ENCODE measurements at places on chromosomes 1 and 21. TPM values are rescaled to one million over a fixed set of nuclear protein-coding genes. Genes with fewer than 3 reads are reported as not detected.

RAP1GAP gene
- 61.8 TPM for total RNA-seq

TMEM240 gene
- total RNA-seq, result 3.6 TPM

OR10Z1 gene
- total RNA-seq, result not detected

AQP10 gene
- not detected for total RNA-seq

NOTCH2 gene
- 35.5 TPM for total RNA-seq

CD164L2 gene
- total RNA-seq, result not detected

OLFM3 gene
- total RNA-seq, result not detected

PRAMEF13 gene
- total RNA-seq, result not detected

ETS2 gene
- total RNA-seq, result 186 TPM

ZNF683 gene
- total RNA-seq, result not detected

GRCh38 chr1:6794164-6794563, 8.9 kb downstream of the CAMTA1 start:
- H3K27ac ChIP-seq, result no peak overlapping the region
- H3K27me3 ChIP-seq, result no peaks in the 10 kb centered on the region
- no peak for DNase-seq

DNA sequence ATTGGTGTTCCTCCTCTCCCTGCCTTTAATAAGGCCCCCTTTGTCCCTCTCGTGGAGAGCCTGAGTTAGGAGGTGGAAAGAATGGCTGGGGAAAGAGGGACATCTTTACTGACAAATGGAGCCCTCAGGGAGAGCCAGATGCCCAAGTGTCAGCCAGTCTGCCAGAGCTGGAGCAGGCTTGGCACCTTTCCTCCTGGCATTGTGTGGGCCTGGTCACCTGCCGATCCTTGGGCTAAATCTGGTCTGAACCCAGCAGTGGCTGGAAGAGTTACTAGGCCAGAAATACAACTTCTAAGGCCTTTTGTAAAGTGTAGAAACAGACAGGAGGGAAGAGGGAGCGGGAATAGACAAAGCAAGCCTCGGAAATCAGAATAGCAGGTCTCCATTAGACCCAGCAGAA, 24.9 kb downstream of the VANGL1 start:
- H3K27ac ChIP-seq, result no peak overlapping the region
- no peaks in the 10 kb centered on the region for H3K27me3 ChIP-seq
- H3K36me3 ChIP-seq, result no peaks in the 10 kb centered on the region
- DNase-seq, result no peak
- no peaks in the 10 kb centered on the region for H3K4me1 ChIP-seq

- H3K27ac ChIP-seq, result no peak overlapping the region
- peaks cover 3% of the 10 kb centered on the region for H3K4me1 ChIP-seq
- no peaks in the 10 kb centered on the region for H3K27me3 ChIP-seq
- no peaks in the 10 kb centered on the region for H3K36me3 ChIP-seq
- no peak overlapping the region for H3K4me3 ChIP-seq
- no peak for DNase-seq
Measured at GRCh38 chr1:211386921-211387320, 60.3 kb downstream of the TRAF5 start.

- H3K27ac ChIP-seq, result no peak overlapping the region
- no peak overlapping the region for H3K4me3 ChIP-seq
- H3K36me3 ChIP-seq, result no peaks in the 10 kb centered on the region
- no peak for DNase-seq
Measured at GRCh38 chr1:187987236-187987776, 1158.6 kb downstream of the PLA2G4A start.

- H3K4me1 ChIP-seq, result no peaks in the 10 kb centered on the region
- no peak overlapping the region for H3K4me3 ChIP-seq
- no peaks in the 10 kb centered on the region for H3K36me3 ChIP-seq
- DNase-seq, result no peak
- H3K27ac ChIP-seq, result no peak overlapping the region
- H3K27me3 ChIP-seq, result no peaks in the 10 kb centered on the region
Measured at GRCh38 chr1:207902566-207902965, 8.4 kb downstream of the CD34 start.

- peak overlapping the region; percentile 66 for H3K27ac ChIP-seq
- H3K27me3 ChIP-seq, result no peaks in the 10 kb centered on the region
- peaks cover 5% of the 10 kb centered on the region for H3K4me1 ChIP-seq
- DNase-seq, result peak; percentile 74
- no peaks in the 10 kb centered on the region for H3K36me3 ChIP-seq
Measured at GRCh38 chr1:204288021-204288588, 71.6 kb downstream of the PLEKHA6 start.

DNA sequence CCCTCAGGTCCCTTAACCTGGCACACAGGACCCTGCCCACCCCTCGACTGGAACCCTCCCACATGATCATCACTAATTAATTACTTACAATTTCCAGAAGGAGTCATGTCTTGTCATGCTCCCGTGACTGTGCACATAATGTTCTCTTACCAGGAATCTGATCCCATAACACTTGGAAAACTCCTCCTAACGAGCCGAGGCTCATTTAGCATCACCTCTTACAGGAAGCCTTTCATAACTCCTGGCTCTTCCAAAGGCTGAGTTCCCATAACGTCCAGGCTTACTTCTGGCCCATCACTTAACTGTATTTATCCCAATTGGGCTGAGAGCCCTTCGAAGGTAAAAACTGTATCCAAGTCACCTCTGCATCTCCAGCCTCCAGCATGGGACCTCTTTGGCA, 147.9 kb upstream of the JUN start:
- no peaks in the 10 kb centered on the region for H3K27me3 ChIP-seq
- peak overlapping the region; percentile 93 for H3K27ac ChIP-seq
- DNase-seq, result no peak
- H3K4me3 ChIP-seq, result no peak overlapping the region
- H3K4me1 ChIP-seq, result no peaks in the 10 kb centered on the region
- H3K36me3 ChIP-seq, result no peaks in the 10 kb centered on the region

DNA sequence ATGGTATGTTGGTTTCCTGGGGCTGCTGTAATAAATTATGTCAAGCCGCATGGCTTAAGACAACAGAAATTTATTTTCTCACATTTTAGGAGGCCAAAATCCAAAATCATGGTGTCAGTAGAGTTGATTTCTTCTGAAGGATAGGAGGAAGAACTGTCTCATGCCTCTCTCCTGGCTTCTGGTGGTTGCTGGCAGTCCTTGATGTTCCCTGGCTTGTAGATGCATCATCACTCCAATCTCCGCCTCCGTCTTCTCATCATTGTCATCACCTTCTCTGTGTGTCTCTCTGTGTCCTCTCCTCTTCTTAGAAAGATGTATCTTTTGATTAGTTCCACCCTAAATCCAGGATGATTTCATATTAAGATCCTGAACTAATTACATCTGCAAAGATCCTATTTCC, 124.7 kb upstream of the CTTNBP2NL start:
- H3K27me3 ChIP-seq, result no peaks in the 10 kb centered on the region
- H3K36me3 ChIP-seq, result no peaks in the 10 kb centered on the region
- DNase-seq, result no peak
- no peaks in the 10 kb centered on the region for H3K4me1 ChIP-seq

- no peak overlapping the region for H3K4me3 ChIP-seq
- H3K27ac ChIP-seq, result no peak overlapping the region
- H3K27me3 ChIP-seq, result no peaks in the 10 kb centered on the region
- no peak for DNase-seq
Measured at GRCh38 chr1:161890574-161890973, 124.5 kb downstream of the ATF6 start.

DNA sequence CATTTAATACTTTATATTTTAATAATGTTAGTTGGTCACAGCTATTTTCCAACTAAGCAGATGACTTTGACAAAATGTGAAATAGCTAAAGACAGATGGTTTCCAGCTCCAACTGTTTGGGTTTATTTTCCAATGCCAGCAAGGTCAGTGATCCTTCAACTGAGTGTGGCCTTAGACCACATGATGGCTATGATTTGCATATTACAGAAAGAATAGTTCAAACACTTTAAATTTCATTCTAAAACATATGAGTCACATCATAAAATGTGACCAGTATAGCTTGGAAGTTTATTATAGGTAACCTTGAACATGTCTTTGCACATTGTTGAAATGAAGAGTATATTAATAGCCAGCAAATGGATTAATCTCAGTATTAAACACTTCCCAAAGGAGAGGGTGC, 454.0 kb upstream of the C1orf87 start:
- H3K27me3 ChIP-seq, result no peaks in the 10 kb centered on the region
- DNase-seq, result no peak
- no peaks in the 10 kb centered on the region for H3K36me3 ChIP-seq
- no peak overlapping the region for H3K27ac ChIP-seq

DNA sequence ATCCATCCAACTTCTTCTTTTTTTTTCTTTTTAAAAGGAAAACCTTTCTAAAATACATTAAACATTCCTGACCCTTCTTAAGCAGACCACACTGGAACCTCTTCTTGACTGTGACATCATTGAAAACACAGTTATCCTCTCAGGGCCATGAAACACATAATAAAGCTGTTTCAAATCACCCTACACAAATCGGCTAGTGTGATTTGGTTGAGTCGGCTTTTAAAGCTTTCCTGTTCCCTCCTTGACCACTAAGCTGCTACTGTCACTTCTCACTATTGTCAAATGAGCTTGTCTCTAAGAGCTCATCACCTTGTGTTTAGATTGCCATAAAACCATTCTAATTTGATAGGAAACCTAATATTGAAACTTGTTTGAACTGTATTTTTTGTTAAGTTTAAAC, 5.9 kb downstream of the USP24 start:
- no peaks in the 10 kb centered on the region for H3K27me3 ChIP-seq
- DNase-seq, result no peak
- peaks cover 26% of the 10 kb centered on the region for H3K4me1 ChIP-seq
- H3K27ac ChIP-seq, result no peak overlapping the region

DNA sequence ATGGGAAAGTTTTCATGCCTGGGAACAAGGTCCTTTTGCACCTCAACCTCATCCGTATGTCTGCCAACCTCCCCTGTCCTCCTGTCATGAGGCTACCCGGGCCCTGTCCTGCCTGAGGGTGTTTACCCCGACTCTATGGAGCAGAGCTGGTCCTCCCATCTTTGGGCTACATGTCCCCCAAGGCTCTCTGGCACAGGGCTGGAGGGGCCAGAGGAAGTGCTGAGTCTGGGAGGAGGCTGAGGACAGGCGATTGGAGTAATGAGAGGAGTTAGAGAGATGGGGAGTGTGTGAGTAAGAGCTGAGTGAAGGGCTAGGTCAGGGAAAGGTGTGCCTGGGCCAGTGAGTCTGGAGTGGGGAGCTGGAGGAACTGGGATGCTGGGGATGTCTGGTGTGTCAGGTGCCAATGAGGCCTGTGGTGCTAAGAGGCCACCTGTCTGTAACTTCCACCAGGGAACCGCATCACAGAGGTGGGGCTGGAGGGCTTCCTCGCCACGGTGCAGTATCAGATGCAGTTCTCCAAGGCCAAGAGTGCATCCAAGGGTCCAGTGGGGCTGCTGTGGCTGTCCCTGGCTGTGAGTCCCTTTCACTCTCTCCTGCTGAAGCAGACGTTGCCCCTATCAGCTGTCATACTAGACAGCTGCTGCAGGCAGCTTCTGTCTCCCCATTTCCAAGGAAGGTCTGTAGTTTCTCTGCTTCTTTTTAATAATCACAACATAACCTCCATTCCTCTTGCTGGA, 11.7 kb downstream of the LRRC71 start:
- no peaks in the 10 kb centered on the region for H3K4me1 ChIP-seq
- no peak overlapping the region for H3K27ac ChIP-seq
- DNase-seq, result no peak
- no peak overlapping the region for H3K4me3 ChIP-seq

DNA sequence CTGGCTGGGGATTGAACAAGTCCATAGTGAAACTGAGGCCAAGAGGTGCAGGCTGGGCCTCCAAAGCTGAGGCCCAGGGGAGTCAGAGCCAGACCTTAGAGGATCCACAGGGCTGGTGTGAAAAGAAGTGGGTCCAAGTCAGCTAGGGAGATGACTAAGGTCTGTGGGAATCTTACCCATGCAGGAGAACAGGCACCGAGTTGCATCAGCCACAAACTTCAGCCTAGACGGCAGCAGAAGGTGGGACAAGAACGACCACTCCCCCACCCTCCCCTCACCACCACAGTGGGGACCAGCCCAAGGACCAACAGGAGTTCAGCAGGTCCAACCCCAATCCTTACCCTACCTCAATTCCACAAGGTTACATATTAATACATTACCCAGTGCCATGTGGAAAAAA, 282.3 kb downstream of the TTLL7 start:
- H3K4me1 ChIP-seq, result no peaks in the 10 kb centered on the region
- H3K27ac ChIP-seq, result no peak overlapping the region
- H3K4me3 ChIP-seq, result no peak overlapping the region
- no peaks in the 10 kb centered on the region for H3K36me3 ChIP-seq

GRCh38 chr1:6099787-6100765, 54.4 kb downstream of the KCNAB2 start:
- no peak overlapping the region for H3K4me3 ChIP-seq
- H3K27me3 ChIP-seq, result no peaks in the 10 kb centered on the region
- no peak overlapping the region for H3K27ac ChIP-seq
- H3K36me3 ChIP-seq, result no peaks in the 10 kb centered on the region

DNA sequence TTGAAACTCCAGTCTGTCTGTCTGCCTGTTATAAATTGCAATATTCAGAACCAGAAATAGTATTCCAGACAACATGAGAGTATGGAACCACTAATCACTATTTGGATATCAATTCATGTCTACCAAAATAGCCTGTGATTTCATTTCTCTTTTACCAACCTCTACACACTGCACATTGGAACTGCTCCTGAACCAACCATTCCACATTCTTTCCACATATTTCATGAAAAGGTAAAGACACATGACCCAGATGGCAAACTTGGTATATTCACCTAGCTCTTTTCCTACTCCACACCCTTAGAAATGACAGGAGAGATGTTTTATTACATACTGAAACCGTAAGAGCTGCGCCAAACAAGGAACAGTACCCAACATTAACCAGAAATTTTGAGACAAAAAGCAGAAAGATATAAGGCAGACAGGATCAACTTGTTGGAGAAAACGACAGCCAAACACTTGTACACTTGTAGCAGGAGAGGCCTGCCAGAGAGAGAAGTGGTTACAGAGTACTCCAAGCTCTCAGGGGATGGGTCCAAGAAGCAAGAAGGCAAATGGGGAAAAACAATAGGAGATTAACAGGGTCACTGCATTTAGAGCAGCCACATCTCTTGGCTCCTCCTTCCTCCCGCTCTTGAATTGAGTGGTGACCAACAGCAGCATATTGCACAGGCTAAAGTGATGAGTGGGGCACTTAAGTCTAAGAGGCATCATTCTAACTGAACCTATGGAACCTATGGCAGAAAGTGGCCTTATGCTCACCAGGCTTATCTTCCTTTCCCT, 148.7 kb downstream of the SETD4 start:
- no peaks in the 10 kb centered on the region for H3K36me3 ChIP-seq
- no peaks in the 10 kb centered on the region for H3K4me1 ChIP-seq
- H3K27ac ChIP-seq, result no peak overlapping the region
- no peaks in the 10 kb centered on the region for H3K27me3 ChIP-seq
- no peak overlapping the region for H3K4me3 ChIP-seq

- H3K27ac ChIP-seq, result no peak overlapping the region
- no peaks in the 10 kb centered on the region for H3K36me3 ChIP-seq
- no peaks in the 10 kb centered on the region for H3K27me3 ChIP-seq
- H3K4me3 ChIP-seq, result no peak overlapping the region
- no peak for DNase-seq
- H3K4me1 ChIP-seq, result no peaks in the 10 kb centered on the region
Measured at GRCh38 chr1:219085082-219085481, 88.6 kb upstream of the LYPLAL1 start.

- H3K4me1 ChIP-seq, result no peaks in the 10 kb centered on the region
- no peak overlapping the region for H3K27ac ChIP-seq
- no peaks in the 10 kb centered on the region for H3K36me3 ChIP-seq
- H3K27me3 ChIP-seq, result no peaks in the 10 kb centered on the region
- DNase-seq, result no peak
Measured at GRCh38 chr21:32705139-32705538, 22.7 kb downstream of the SYNJ1 start.

Measured in Peyer's patch (tissue), 4 donors.